ENCODE measurements at places on chromosomes 2 and 18.

DNA sequence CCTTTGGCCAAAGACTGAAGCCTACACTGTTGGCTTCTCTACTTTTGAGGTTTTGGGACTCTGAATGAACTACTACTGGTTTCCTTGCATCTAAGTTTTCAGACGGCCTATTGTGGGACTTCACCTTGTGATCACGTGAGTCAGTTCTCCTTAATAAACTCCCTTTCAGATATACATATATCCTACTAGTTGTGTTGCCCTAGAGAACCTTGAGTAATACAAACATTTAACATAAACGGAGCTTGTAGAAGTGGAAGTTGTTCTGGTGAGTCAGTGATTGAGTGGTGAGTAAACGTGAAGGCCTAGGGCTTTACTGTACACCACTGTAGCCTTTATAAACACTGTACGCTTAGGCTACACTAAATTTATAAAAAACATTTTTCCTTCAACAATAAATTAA lies 107.2 kb upstream of the CDH2 start:
- no peak for DNase-seq

DNA sequence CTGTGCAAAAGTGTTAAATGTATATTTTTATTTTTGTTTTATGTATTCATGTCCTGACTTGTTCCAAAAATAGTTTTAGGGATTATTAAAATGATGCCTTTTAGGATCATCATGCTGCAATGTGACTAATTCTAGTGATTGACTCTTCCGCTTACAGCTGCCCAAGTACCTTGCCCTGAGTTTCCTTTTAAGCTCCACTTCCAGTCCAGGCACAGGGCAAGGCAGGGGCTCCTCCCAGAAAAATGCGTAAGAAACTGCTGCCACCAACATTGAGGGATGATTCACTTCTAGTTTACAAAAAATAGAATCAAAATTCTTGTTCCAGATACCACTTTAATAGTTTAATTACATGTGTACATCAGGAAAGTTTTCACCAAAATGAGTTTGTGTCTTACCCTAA lies 116.4 kb downstream of the IRS1 start:
- no peak for DNase-seq

GRCh38 chr2:196967116-196967515 lies 40.6 kb upstream of the PGAP1 start:
- no peak for DNase-seq

DNA sequence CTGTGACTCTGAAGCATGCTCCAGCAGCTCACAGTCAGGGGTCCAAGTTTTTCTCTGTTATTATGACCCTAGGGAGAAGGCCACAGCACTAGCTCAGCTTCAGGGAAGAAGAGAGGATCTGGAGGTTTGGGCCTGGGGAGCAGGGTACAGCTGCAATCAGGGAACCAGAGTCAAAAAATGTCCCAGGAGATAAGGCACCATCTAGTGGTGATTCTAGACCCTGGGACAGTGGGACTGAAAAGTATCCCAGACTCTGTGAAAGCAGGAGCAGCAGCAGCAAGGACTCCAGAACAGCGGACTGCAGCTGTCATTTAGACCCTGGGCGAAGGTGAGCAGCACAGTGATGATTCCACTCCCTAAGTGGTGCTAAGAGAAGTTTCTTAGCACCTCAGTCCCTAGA lies 278.4 kb upstream of the DDX18 start:
- no peak for DNase-seq

DNA sequence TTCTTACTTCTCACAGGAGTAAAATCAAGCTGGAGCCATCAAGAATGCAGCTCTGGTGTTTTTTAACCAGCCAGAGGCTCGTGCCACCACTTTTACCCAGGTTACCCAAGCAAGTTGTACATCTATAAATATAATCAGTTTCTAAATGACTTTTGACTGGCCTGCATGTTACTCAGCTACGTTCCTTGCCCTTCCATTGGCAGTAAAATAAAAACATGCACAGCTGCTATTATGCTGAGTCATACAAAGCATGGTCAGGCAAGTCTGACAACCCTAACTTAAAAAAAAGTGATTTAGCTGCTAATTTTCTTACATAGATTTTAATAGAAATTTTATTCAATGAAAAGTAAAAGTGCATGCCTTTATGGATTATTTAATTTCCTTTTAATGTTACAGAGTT lies 111.7 kb upstream of the CSRNP3 start:
- DNase-seq: no peak

- no peak for DNase-seq
Measured at GRCh38 chr2:234472155-234472554, 24.7 kb downstream of the ARL4C start.

GRCh38 chr2:18172607-18173006 lies 294.1 kb downstream of the KCNS3 start:
- DNase-seq: no peak

GRCh38 chr2:119483896-119484718 lies 40.2 kb downstream of the SCTR start:
- no peak for DNase-seq

DNA sequence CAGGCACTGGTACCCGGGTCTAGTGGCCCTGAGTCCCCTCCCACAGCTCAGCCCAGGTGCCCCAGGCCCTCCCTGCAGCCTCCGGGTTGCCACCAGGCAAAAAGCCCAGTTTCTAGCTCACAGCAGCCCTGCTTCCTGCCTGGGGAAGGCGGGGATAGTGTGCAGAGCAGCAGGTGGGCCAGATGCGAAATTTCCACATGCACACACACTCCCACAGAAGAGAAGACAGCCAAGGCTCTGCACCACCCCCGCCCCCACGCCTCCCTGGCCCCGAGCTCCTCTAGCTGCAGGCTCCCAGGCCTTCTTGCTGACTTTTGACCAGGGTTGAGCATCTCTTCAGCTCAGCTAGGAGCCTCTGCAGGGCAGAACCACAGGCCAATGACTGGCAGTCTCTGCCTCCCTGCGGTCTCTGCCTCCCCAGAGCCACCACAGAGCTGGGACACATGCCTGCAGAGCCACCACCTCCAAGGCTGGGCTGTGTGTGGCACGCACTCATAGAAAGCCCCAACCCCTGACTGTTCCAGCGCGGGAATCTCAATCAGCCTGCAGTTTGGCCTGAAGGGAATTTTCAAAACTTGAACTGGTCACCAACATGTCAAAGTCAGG lies 7.2 kb downstream of the SLC66A2 start:
- DNase-seq: no peak

DNA sequence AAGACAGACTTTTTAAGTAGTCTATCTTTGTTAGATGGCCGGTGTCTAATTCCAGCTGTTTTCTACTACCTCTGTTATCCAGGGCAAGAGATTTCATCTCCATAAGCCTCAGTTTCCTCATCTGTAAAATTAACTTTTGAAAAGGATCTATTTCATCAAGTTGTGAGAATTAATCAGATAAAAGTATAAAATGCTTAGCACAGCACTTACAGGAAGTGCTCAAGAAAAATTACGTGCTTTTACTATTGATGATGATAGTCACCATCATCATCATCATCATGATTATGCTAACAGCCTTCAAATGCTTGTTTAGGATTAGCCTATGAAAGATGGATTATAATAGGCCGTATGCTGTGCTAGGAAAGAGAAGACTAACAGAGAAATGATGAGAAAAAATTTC lies 76.2 kb downstream of the CYRIA start:
- DNase-seq: no peak

DNA sequence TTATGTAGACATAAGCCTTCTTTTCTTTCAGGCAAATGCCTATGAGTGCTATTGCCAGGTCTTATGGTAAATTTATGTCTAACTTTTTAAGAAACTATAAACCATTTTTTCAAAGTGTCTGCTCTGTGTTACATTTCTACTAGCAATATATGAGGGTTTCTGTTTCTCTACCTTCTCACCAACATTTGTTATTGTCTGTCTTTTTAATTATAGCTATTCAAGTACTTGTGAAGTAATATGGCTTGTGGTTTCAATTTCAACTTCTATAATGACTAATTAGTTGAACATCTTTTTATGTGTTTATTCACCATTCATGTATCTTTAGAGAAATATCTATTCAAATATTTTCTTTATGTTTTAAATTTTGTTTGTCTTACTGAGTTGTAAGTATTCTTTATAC lies 213.1 kb upstream of the MC4R start:
- no peak for DNase-seq

Measured in central memory CD4-positive, alpha-beta T cell (primary cell).